ENCODE measurements at places on chromosomes 13 and 19.

GRCh38 chr13:63393112-63393511 is 1977.5 kb upstream of the PCDH20 start:
- DNase-seq, result no peak

DNA sequence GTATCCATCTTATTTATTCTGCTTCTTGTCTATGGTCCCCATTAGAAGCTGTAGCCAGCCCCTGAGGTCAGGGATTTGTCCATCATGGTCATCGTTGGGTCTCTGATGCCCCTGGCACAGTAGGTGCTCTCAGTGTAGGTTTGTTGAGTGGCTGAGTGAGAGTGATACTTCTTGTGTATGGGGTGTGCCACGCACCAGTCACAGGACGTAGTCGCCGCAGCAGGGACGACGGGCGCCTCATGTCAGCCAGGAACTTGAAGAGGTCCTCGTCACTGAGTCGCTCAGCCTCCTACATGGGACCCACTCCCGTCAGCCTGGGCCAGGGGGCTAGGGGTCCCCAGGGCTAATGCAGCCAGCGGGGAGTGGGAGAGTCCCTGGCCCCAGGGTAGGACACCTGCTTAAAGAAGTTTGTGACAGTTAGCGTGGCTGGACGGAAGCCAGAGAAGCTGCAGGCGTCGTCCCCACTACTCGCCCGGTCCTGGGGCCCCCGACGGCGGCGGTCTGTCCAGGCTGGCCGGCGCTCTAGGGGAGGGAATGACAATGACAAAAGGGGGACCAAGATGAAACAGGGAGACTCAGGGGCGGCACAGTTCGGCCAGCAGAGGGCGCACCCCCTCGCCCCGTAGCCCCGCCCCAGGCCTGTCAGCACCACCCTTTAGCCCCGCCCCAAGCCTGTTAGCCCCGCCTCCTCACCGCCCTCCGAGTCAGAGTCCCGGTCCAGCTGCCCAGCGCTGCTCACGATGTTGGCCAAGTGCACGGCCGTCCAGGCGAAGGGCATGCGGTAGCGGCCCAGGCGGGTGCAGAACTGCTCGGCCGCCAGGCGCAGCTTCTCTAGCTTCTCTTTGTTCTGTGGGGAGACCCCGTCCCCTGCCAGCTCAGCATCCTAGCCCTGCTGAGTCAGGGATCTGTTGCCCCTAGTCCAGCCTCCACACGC is 3.7 kb downstream of the ANGPTL8 start:
- DNase-seq, result peak; percentile 90

DNA sequence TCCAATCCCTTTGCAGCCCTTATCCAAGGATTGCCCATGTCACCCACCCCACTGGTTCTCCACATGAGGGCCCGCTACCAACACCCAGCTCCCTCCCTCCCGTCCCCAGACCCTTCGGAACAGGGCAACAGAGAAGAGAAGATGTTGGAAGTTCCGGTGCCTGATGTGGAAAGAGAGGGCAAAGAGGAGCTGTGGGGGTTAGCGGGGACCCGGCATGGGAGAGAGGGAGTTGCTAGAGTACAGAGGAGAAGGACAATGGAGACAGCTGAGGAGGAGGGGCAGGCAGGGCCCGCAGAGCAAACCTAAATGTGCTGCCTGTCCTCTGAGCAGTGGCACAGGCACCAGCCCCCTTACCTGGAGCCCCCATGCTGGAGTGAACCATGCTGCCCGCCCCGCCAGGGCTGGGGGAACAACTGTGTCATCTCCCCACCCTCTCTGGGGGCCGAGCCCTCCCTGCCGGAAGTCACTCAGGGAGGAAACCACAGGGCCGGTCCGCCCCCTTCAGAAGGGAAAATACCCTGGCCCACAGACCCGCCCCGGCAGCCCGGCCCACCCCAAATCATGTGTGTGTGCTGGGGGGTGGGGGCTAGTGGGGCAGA is at the start of gene POU2F2:
TSS of gene POU2F2 (minus strand) at position 417 of the 599 bp plus-strand sequence. CDS start at position 382, 35 bp downstream.
- DNase-seq, result no peak

GRCh38 chr13:91189506-91189905 is 158.0 kb upstream of the MIR17HG start:
- no peak for DNase-seq

GRCh38 chr19:55115446-55116065 is 1.9 kb downstream of the PPP1R12C start:
- no peak for DNase-seq

DNA sequence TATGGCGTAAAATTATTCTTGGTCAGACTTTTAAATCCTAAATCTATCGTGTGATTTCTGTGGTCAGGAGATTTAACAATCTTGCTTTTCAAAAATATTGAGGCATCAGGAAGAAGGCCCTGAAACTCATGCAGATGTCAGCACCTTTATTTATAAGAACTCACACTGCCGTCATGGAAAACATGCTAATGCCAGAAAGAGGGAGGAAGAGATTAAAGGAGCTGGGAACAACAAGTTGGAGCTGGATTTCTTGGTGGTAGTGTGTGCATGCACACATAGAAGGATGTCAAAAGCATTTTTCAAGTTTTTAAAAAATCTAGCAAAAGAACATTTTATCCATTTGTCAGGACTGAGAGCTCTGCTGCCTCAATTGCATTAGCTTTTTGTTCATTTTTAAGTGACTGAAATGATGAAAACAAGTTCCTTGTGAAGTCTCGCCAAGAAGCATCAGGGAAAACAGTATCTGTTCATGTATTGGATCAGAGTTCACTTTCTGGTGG is 342.5 kb downstream of the SPRY2 start:
- DNase-seq, result no peak

DNA sequence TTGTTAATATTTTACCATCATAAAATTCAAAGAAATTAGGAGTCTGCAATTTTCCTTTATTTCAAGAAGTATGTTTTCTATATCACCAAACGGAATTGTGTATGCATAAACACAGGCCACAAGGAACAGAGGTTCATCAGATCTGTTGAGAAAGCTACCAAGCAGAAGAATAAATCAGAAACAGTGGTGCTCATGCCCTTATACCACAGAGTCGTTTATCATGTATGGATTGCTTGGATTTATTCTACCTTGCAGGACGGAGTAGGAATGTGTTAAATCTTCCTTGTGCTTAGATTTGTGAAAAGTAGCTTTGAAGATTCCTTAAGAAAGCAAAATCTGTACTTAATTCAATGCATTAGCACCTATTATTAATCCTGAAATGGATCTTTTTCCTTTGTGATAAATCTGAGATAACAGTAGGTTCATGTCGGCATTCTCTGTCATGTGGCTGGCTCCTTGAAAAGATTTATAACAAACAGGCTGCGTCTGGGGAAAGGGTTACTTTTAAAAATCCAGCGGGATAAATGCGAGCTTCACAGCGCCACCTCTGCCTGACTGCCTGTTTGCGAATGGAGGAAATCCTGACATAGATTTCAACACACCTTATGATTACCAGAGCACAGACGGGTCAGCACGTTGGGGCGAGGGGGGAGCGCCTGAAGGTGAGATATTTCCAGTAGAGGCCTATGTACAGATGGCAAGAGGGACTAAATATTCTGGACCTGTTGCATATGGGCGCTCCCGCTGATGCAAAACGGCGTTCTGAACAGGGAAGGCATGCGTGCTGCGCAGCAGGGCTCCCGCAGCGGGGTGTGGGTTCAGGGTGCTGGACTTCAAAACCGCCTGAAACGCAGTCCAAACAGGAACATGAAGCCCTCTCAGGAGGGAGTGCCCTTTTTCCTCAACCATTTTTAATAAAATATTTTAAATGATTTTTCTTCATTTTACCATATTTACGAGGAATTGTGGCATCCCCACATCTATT is 445.5 kb upstream of the SGCG start:
- no peak for DNase-seq

DNA sequence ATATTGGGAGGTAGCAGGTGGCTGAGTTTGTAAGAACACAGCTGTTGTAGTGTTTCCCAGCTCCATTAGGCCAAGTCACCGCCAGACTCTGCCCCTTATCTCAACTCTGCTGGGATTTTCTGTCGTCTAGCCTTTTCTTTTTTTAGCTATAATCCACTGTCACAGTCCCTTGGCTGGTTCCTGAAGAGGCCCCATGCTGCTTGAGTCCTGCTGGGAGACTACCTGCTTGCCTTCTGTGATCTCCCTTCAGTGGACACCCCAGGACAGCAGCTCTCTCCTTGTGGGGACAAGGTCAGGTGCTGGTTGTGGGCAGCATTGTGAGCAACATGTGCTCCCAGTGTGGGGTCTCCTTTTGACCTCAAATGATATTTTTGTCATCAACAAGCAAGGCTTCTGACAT is 195.0 kb upstream of the ATXN8OS start:
- DNase-seq, result no peak

DNA sequence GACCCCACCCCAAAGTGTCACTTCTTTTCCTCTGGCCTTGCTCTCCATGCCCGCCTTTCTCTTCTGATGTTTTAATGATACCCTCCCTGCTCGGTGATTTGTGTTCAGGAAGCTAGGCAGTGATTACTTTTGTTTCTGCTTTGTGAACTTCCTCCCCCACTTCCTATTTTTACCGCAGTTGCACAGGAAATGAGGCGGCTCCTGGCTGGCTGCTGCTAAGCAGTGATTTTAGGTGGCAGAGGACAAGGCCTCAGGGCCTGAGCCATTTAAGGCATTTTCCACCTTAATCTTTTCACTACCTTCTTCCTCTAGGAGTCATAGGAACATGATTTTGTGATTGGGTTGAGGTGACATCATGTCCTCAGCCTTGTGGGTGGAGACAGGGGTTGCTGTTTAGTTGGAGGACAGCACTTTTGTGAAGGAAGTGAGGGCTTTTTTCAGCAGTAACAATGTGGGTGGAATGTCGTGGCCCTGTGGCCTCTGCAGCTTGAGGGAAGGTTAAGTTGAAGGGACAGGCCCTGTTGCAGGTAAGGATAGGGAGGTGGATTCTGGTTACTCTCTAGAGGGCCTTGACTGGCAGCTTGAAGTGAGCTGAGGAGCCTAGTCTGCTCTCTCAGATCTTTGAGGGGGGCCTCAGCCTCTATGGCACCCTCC is 15.7 kb downstream of the GARRE1 start:
- no peak for DNase-seq

DNA sequence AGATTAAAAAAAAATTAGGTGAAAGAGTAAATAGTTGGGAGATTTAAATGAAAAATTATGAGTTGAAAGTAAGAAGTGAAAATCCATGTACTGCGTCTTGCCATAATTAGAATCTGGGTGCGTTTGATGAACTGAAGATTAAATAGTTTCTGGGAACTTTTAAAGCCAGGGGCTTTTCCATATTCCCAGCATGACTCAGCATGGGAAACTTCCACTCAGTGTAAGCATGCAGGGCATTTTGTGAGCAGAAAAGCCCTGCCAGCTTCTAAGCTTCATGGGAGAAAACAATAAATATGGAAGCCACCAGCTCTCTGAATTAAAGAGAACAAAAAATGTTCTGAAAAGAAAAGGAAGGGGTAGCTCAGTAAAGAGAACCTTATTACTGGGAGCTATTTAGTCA is 62.0 kb upstream of the EDNRB start:
- DNase-seq, result no peak

DNA sequence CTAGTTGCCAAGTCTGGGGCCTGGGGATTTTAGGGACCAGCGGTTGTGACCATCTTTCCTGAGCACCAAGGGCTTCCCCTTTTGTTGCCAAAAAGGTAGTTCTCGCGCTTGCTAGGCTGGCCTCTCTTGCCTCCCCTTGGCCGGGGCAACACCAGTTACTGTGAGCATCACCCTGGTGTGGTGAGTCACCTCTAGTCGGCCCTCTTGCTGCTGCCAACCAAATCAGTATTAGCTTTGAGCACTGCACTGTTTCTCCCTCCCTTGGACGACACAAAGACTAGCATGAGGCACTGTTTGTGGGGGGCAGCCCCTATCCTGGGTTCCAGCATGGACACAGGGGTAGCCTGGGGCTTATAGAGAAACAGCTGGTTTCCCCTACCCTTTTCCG is 6.9 kb downstream of the SYDE1 start:
- no peak for DNase-seq

DNA sequence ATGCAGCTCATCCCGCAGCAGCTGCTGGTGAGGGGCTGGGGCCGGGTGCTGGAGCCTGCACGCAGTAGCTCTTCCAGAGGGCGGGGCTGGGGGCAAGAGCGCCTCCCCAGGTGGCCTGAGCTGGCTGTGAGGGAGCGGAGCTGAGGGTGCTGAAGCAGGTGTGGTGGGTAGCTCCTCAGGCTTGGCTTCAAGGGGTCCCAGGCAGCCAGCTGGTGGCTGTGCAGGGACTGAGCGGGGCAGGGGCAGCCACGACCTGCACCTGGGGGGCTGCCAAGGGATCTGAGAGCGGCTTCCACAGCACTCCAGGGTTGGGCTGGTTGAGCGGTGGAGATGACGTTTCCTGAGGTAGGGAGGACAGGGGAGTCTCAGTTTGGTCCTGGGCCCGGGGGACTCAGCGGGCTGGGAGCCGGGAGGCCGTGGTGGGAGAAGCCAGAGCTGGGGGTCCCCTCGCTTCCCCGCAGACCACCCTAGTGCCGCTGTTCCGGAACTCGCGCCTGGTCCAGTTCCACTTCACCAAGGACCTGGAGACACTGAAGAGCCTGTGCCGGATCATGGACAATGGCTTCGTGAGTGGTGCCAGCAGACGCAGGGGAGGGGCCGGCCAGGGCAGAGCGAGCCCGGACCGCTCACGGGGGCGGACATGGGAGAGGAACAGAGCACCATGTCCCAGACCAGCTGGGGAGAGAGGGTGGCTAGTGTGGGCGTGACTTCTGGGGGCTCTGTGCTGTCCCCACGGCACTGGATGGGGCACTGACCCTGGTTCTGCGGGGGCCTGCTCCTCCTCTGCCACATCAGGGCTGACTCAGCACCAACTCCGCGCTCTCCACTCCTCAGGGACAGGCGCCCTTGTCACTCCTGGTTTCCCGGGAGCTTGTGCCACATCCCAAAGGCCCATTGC is 7.4 kb downstream of the PTOV1 start:
- no peak for DNase-seq

- no peak for DNase-seq
These were observed 11.9 kb upstream of the C13orf42 start for GRCh38 chr13:51122868-51123566.

DNA sequence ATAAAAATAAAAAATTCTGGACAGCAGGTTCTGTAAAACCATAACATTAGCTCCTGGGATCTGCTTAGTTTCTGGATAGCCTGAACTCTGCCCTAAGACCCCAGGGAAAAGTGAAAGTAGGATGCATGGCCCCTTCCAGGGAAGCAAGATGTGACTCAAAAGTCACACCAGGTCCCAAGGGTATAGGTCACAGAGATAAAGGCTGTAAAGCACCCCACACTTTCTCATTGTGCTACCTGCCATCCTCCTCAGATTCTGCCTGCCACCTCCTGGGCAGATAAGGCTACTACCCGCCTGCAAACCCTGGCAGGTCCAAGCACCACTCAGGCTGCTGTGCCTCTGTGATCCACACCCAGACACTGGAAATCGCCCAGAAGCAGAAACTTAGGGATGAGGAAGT is 20.6 kb downstream of the FFAR2 start:
- DNase-seq, result no peak

GRCh38 chr13:98853771-98854221 is 101.3 kb upstream of the SLC15A1 start:
- no peak for DNase-seq

- DNase-seq, result no peak
These were observed 309.5 kb downstream of the TEX29 start for GRCh38 chr13:111629926-111630325.

DNA sequence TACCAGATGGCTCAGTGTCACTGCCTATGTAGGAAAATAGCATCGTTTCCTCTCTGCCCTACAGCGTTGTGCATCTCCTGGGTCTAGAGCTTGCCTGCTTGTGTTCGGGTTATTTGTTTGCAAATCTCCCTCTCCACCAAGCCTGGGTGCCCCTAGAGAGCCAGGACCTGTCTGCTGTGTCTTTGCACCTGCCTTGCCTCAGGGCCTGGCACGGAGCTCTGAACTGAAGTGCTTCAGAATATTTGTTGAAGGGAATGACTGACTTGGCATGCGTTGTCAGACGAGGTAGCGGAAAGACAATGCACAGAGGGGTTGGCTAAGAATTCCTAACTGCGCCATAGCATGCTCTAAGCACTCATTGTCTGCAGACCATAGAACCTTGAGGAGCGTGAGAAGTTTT is 263.4 kb downstream of the FGF9 start:
- DNase-seq, result no peak

GRCh38 chr13:35499196-35499662 is 22.7 kb upstream of the MAB21L1 start:
- DNase-seq, result no peak

All from right forelimb (tissue), 1 donor.